NCI-H524 (cell line): ENCODE measurements at places on chromosomes 5 and 9.

DNA sequence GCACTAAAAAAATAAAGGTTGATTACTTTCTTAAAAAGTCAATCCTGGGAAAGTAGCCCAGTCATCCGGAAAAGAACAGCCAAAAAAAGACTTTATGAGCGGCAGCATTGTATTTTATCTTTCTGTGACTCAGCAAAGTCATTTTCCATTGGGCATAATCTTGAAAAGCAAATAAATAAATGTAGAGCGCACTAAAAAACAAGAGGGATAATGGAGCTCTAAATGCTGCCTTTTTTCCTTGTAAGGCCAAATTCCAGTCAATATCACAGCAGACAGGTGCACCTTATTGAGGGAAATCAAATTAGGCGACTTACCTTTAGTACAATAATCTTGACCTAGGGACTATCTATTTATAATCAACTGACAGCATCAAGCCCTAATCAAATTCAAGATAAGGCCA is 266.8 kb downstream of the MTRR start:
- no peak for DNase-seq

DNA sequence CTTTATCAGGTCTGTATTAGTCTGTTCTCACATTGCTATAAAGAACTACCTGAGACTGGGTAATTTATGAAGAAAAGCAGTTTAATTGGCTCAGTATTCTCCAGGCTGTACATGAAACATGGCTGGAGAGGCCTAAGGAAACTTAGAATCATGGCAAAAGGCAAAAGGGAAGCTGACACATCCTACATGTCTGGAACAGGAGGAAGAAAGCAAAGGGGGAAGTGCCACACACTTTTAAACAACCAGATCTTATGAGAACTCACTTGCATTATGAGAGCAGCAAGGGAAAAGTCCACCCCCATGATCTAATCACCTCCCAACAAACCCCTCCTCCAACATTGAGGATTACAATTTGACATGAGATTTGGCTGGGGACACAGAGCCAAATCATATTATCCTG is 132.1 kb downstream of the PCSK1 start:
- DNase-seq, result no peak

DNA sequence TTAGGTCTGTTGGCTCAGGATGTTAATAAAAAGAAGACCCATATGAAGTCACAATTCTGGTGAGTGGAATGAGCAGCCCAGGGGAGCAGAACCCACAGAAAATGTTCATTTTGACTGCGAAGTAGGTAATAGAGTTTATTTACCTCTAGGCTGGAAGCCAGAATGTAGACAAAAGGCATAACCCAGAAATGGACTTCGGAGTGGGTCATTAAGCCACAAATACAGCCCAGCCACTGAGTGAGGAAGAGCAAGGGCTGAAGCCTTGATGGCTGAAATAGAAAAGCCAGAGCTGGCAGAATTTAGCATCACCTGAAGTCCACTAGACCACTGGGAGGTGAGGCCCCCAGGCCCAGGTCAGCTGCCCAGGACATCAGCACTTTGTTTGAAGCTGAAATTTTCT is 168.0 kb downstream of the NXNL2 start:
- DNase-seq, result no peak

GRCh38 chr5:169811023-169811422 is 169.3 kb downstream of the INSYN2B start:
- DNase-seq, result no peak

- no peak for DNase-seq
Observed at GRCh38 chr5:153496835-153497234, 6.4 kb downstream of the GRIA1 start.

DNA sequence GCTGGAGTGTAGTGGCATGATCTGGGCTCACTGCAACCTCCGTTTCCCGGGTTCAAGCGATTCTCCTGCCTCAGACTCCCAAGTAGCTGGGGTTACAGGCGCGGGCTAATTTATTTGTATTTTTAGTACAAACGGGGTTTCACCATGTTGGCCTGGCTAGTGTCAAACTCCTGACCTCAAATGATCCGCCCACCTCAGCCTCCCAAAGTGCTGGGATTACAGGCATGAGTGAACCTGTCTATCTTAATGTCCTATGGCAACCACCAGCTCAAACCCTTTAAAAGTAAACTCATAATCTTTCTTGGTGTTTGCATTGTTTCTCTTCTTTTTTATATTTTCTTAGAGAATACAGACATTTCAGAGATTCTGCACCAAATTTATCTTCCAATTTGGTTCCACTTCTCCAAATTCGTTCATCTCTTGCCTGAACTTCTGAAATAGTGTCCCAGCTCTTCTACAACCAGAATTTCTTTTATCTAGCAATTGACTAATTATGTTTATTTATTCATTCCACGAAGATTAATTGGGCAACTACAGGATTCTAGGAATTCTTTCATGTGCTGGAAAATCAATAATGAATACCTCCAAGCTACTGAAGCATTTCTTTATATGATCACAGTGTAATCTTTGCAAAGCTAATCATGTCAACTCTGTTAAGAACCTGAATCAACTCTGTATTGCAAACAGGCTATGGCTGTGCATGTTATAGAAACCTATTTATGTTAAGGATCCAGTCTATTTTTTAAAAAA is 60.0 kb upstream of the TYRP1 start:
- no peak for DNase-seq

DNA sequence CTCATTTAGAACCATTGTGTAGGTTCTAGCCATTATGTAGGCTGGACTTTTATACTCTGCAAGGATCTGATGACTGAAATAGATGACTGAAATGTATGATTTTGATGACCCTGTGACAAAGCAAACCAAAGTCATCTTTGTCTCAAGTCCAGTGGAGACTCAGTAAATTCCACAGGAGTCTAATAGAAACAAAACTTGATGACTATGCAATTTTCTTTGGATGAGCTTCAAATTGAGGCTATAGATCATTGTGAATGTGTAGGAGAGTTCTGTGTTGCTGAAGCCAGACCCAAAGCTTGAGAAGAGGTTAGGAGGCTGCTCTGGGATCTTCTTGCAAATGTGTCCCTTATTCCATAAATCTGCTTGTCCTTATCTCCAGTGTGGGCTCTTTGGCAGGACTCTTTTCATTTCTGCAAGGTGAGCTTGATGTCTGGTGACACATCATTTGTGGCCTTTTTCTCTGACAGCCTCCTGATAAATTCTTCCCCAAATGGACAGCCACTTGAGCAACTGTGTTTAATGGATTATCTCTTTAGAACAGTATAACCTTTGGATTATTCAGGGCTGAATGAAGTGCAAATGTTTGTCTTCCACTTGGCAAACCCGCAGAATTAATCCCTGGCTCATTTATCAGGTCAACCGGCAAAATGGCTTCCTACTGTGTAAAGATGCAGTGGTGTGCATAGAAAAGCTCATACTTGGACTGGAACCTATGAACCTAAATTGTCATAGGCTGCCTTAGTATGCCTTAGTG is 235.1 kb upstream of the ANKH start:
- DNase-seq, result peak; percentile 58

- DNase-seq, result no peak
Observed at GRCh38 chr9:93128715-93129224, 5.3 kb downstream of the NINJ1 start.

GRCh38 chr9:14573319-14573718 is 119.9 kb downstream of the ZDHHC21 start:
- DNase-seq, result no peak

- no peak for DNase-seq
Observed at GRCh38 chr5:172374783-172375182, 79.5 kb downstream of the SH3PXD2B start.

- DNase-seq, result peak; percentile 26
Observed at GRCh38 chr5:96344678-96345577, 88.1 kb downstream of the PCSK1 start.

DNA sequence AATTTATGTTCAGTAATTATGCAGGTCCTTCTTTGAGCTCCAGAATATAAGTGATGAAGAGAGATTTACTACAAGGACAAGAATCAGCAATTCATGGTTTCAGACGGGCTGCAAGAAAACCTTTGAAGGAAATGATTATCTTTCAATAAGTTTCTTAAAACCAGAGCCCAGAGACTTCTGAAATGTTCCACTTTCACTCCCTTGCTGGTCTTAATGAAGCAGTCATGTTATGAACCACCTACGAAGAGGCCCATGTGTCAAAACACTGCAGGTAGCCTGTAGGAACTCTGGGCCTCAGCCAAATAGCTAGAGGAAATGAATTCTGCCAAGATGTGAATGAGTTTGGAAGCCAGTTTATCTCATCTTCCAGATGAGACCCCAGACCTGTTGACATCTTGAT is 505.9 kb upstream of the MEF2C start:
- no peak for DNase-seq

DNA sequence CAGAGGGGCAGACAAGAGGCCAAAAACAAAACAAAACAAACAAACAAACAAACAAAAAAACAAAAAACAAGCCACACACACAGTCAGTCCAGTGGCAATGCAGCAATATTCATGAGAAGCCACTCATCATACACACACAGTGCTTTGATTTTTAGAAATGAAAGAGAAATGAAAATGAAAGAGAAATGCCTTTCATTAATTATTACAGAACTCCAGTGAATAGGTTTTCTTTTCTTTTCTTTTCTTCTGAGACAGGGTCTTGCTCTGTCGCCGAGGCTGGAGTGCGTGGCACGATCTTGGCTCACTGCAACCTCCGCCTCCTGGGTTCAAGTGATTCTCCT is 36.9 kb downstream of the SPRY4 start:
- DNase-seq, result no peak

DNA sequence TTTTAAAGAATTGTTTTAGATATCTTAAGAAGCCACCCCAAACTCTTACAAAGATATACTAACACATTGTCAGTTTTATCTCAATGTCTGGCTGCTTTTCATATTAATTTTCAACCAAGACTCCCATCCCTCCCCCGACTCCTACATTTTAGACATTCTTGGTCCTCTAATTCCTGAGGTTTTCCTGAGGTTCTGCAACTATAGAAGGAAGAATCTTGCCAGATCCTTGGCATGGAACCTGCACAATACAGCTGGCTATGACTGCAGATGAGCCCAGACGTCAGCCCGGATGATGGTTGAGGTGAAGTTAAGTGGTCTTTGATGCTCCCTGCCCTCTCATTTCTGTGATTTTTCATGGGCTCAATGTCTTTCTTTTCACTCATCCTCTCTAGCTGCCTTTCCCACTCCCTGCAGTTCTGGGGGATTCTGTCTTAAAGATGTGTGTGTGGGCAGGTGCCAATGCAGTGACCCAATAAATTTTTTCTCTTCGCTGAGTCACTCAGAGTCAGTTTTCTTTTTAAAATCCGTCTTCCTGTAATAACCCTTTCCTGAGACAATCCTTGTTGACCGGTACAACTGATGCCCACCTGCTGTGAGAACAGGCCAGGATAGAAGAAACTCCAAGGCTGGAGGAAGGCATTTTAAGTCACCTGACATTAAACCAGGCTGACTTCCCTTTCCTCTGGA is 237.8 kb upstream of the GAS1 start:
- DNase-seq, result no peak

GRCh38 chr9:96720435-96720834 is 57.5 kb downstream of the ZNF510 start:
- no peak for DNase-seq

- DNase-seq, result no peak
Observed at GRCh38 chr5:150766251-150766650, 7.4 kb upstream of the DCTN4 start.

- no peak for DNase-seq
Observed at GRCh38 chr5:132420706-132421272, 51.3 kb downstream of the SLC22A5 start.

DNA sequence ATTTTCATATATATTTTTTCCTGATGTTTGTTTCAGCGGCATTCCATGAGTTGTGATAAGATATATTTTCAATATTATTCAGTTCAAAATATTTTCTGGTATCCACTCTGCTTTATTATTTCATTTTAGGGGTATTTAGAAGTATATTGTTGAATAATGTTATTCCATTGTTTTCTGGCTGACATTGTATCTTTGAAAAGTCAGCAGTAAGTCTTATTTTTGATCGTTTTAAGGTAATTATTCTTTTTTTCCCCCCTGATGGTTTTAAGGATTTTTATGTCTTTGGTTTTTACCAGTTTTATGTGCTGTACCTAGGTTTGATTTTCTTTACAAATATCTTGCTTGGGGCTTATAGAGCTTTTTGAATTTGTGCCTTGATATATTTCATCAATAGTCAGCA is 6.6 kb upstream of the GLRA1 start:
- DNase-seq, result no peak

- no peak for DNase-seq
Observed at GRCh38 chr5:43648499-43649124, 45.6 kb downstream of the NNT start.

DNA sequence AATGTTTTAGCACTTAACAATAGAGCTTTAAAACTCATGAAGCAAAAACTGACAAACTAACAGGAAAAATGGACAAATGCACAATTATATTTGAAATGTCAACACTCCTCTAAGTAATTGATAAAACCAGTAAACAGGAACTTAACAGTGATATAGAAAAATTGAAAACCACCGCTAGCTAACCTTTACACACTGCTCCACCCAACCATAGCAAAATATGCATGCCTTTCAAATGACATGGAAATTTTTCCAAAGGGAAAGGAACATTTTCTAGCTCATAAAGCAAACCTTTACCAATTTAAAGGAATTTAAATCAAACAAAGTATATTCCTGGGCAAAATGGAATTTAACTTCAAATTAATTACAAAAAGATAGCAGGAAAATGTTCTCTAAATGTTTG is 109.2 kb downstream of the ADAMTS19 start:
- no peak for DNase-seq

DNA sequence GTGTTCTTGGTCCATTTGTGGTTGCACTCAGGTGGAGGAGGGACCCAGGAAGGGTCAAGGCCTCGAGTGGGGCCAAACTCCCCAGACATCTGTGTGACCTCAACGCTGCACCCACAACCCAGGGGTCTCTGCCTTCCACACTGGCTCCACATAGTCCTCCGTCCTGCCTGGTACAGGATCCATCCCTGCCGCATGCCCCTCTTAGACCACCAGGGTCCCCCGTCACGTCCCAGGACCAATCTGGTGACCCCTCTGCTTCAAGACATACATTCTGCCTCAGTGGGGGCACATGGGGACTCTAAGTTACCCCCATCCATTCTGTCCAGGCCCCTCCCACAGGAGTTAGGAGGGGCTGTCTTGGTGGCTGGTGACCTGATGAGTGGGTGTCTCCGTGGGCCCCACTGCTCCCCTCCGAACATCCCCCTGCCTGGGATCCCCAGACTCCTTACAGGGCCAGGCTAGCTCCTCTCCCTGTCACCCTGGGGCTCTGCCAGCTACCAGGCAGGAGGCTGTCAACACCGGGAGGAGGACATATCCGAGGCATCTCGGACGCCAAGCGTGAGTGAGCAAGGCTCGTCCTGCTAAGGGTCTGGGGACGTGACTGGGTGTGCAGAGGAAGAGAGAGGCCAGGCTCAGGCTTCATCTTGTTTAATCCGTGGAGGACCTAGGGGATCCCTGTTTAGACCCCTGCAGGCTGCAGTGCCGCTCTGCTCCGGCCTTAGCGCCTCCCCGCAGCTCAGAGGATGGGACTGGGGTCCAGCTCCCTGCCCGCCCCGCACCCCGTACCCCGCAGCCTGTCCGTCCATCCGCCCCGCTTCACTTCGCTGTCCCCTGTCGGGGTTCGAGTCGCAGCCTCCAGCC is 32.3 kb downstream of the TSPAN17 start:
- DNase-seq, result no peak
